NCI-H1048 (cell line): ENCODE measurements at places on chromosomes 3 and 15.

GRCh38 chr3:188720636-188721035 lies 451.1 kb upstream of the TPRG1 start:
- DNase-seq = no peak

- DNase-seq = no peak
Observed at GRCh38 chr3:41900265-41900664, 61.6 kb downstream of the ULK4 start.

GRCh38 chr15:33154351-33155166 lies 40.0 kb downstream of the FMN1 start:
- no peak for DNase-seq

DNA sequence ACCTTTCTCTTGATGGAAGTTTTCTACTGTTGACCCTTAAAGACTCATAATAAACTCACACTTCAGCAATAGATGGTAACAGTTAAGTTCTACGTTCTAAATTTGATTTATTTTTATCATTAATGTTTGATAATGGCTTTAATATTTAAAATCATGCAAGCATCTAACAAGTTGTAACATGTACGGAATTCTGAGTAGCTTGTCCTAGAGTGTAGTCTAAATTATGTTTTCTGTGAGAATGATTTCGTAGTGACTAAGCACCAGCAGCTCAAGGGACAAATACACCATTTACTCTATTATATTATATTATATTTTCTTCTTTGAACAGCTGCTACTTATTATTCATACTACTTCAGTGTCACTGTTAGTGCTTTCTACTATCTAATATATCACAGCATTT lies 345.6 kb downstream of the NLGN1 start:
- no peak for DNase-seq
